ENCODE measurements at places on chromosomes 1 and 21. TPM values are rescaled to one million over a fixed set of nuclear protein-coding genes. Genes with fewer than 3 reads are reported as not detected.

- H3K4me3 ChIP-seq, result no peak overlapping the region
- DNase-seq, result no peak
- peaks cover 39% of the 10 kb centered on the region for H3K36me3 ChIP-seq
- H3K27ac ChIP-seq, result no peak overlapping the region
- peaks cover 17% of the 10 kb centered on the region for H3K4me1 ChIP-seq
Observed at GRCh38 chr1:93111561-93111960, 32.5 kb downstream of the MTF2 start.

DNA sequence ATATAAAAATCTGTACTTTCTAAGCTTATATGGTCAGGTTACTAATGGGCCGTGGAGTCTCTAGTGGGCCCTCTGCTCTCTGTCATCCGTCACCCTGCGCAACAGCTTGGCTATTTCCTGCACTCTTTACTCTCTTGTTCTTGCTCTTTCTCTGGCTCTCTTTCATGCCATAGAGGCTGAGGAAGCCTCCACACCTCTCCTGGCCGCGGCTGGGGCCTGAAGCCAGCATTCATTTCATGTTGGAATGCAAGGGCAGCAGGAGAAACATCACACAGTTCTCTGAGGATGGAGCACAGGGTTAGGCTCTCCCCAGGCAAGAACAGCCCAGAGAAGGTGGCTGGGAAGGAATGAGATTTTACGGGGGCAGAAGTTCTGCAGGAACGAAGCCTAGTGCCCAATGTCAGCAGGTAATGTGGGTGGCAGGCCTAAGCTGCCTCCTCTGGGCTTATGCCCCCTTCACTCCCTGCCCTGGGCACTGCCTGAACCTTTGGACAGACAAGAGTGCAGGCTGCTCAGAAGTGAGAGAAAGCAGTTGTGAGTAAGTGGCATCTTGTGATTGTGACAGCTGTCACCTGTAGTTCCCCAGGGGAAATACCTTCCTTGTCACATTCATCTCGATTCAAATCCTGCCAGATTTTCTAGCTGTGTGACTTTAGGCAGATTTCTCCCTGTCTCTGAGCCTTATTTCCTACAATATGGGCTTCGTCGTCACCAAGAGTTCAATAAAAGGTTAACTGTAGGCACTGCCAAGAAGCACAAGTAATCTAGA is 3.6 kb upstream of the FHAD1 start:
- H3K4me1 ChIP-seq, result peaks cover 7% of the 10 kb centered on the region
- no peaks in the 10 kb centered on the region for H3K36me3 ChIP-seq
- no peak overlapping the region for H3K27ac ChIP-seq
- H3K4me3 ChIP-seq, result no peak overlapping the region
- no peak for DNase-seq

The GNG4 gene
- 19.6 TPM for total RNA-seq

The GRIK1 gene
- total RNA-seq, result 0.26 TPM

Measured in progenitor cell of endocrine pancreas (in vitro differentiated cells).